ENCODE measurements at places on chromosomes 4 and X.

GRCh38 chr4:83223781-83224180 is 60.8 kb downstream of the COQ2 start:
- DNase-seq, result peak; percentile 14

DNA sequence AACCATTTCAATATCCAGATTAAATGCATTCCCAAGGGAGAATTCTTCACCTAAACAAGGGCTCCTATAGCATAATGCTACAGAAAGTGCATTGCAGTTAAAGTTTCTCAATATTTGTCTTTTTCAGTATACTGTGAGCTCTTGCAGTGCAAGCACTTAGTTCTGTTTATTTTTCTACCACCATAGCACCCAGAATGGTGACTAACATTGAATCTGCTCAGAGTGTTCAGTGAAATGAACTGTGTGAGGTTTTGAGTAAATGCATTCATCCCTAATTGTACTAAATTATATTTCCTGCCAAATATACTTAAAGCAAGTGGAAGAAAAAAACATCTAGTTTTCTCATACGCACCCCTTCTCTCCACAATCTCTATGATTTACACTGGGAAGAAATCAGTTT is 383.9 kb downstream of the PCDH7 start:
- no peak for DNase-seq

- no peak for DNase-seq
Observed at GRCh38 chr4:101695176-101695575, 95.4 kb upstream of the BANK1 start.

DNA sequence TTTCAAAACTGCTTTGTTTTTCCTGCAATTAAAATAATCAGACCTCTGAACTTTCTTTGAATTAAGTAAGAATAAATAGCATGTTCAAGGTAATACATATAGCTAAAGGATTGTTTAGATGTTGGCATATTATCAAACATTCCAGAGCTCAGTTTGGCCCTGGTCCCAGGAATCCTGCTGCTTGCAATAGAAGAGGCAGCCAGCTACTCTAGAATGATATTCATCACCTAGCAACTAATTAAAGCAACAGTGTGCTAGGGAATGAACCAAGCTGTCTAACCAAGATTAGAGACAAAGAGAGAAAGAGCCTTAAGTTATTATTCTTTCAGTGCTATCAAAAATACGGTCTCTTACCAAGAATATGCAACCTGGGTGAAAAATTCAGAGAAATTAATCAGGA is 460.9 kb downstream of the GABRG1 start:
- no peak for DNase-seq

- no peak for DNase-seq
Observed at GRCh38 chr4:2061186-2062131, 2.3 kb downstream of the NAT8L start.

DNA sequence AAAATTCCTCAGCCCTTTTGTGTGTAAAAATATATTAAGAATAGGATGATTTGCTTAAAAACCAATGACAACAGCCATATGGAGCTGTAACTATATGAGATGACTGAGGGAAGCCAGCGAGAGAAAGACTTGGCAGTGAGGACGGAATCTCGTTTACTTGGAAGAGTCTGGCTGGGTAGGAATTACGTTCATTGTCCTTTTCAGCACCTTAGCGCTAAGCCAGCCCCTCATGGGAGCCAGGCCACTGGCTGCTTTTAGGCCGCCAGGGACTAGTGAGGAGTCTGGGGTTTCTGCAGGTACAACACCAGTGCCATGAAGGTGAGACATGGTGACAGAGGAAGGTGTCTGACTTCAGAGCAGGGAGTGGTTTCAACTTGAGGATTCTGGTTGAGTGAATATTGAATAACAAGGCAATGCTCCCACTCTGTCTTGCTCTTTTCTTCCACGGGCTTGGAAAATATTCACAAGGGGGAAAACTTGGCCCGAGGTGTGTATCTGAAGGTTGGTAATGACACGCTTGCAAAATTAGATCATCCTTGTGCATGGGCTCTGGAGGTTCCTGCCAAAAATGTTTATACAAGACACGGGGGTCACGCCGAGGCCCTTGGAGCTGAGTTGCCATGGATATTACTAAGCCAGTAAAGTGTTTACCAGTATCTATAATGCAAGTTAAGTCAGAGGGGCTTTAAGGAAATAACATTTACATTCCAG is 17.4 kb downstream of the KLF3 start:
- peak; percentile 64 for DNase-seq
